ENCODE measurements at places on chromosomes 3 and 15.

DNA sequence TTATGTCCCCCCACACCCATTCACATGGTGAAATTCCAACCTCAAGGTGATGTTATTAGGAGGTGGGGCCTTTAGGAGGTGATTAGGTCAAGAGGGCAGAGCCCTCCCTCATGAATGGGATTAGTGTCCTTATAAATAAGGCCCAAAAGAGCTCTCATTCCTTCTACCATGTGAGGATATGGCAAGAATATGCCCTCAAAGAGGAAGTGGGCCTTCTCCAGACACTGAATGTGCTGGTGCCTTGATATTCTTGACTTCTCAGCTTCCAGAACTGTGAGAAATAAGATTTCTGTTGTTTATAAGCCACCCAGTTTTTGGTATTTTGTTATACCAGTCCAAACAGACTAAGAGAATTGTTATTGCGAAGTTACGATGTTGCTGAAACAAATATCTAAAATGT lies 94.4 kb downstream of the ANKRD28 start:
- DNase-seq, result no peak

- DNase-seq, result no peak
Measured at GRCh38 chr15:40500568-40501330, 30.0 kb downstream of the CHST14 start.

DNA sequence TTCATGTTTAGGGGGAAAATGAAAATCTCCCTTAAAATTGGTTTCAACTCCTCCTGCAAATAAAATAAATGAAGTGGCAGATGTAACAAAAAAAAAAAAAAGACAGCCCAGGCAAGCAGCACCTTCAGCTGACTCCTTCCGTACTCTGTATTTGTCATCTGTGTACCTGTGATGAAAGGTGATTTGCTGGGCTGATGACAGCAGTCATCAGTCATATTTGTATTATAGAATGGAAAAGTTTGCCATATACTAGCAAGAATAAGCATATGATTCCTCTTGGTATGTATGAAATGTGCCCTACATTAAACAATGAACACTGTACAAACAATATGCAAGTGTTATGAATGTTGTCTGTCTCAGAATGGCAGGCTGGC lies 44.1 kb upstream of the WWTR1 start:
- DNase-seq, result no peak

DNA sequence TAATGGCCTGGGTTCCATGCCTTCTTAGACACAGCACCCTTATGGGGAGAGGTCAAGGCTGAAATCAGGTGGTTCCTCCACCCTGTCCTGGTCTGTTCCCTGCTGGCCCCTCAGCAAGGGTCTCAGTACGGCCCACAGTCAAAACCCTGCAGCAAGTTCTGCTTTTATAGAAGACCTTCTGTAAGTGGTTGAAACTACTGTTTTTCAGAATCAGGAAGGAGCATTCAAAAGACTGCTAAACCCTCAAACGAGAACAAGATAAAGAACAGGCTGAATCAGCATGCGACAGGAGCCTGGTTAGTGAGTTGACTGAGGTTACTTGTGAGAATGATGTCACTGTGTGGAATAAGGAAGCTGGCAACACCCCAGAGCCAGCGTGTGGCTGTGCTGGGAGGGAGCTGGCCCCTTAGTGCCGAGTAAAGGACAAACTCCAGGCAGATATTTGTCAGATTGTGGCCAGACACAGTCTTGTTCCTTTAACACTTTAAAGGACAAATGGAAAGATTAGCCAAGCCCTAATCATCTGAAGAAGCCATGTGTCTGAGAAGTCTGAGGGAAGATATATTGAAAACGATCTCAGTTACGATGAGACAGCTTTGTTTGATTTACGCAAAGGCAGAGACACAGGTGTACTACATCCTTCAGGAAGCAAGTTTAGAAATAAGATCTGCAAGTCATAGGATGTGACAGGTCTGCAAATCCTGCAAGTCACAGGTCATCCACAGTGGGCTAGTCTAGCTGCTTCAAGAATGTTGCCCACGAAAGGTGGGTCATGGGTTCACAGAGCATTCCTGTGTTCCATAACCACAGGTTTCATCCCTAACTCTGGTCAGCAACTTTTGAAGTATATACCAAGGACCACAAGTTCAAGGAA lies 54.0 kb downstream of the B3GNT5 start:
- DNase-seq, result peak; percentile 20

DNA sequence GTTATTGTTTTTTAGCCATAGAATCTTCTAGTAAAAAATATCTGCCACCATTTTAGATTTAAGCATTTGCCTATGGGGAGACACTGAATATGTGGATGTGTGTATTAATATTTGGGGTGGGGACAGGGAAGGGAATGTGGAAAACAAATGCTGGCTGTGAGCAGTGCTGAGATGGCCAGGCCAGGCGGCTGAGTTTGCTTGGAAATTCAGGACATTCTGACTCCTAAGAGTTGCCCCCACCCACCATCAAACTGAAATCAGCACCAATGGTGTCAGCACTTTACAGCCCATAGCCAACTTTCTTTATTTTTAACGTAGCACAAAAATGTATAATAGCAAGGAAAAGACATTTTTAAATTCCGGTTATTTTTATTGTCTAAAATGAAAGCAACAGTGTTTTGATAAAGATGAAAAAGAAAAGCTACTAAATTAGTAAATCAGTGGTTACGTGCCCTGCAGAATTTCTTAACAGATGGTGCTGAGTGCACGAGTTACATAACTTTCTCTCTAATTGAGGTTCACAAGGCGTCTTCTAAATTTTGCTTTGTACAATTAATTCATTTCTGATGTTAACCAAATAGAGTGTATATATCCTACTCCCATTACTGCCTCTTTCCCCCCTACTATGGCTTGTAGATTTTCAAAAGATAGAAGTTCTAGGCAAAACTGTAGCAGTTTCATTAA lies 34.0 kb downstream of the B3GALNT1 start:
- no peak for DNase-seq

DNA sequence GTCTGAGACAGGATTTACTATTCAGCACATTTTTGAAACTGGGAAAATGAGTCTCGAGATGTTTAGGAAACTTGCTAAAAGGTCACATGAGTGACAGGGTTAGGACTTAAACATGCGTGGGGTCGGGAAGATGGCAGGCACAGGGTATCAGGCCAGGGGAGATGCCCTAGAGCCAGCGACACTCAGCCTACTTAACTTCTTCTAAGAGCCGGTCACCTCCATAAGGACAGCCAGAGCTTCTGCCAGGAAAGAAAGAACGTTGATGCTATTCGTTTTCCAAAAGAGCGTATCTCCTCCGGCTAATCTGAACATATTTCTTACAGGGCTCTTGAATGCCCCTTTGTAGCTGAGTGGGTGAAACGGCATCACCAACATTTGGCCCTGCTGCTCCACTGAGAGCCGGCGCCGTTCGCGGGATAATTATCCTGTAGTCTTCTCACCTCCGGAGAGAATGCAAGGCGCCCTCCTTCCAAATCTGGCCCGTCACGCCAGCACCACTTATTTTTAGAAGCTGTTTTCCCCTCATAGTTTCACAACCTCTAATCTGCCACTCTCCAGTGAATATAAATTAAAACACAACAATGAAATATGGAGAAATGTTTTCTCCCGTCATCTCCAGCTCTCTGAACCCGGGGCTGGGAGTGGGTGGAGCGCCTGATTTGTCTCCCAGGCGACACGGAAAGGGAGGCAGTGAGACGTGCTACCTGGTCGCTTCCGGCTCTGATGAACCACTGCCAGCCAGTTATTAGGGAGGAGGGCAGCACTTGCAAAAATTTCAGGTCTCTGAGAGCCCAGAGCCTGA lies 58.5 kb downstream of the LIPC start:
- no peak for DNase-seq

DNA sequence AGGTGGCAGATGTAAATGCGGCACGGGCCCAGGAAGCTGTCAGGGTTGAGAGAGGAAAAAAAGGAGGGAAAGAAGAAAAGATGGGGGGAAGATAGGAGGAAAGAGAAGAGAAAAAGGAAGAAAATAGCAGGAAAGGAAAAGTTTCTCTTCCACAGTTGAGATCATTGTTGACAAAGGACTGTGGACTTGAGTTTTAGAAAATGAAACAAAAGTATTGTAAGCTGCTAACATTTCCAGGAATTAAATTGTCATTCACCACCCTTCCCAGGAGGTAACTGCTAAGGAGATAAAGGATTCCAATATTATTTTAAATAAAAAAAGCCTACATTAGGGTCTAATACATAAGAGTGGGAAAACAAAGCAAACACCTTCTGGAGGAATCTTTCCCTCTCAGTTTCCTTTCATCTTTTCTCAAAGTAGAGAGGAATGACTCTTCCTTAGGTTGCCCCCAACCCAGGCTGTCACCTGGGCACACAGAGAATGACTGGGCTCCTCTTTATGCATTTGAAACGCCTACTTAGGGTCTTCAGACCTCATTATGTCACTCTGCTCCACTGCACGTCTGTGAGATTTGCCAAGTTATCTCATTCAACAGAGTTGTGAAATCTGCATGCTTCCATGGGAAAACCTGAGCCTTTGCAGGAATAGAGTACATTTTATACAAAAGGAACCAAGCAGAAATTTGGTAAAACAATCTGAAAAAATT lies 194.0 kb downstream of the TNIK start:
- no peak for DNase-seq

- no peak for DNase-seq
Measured at GRCh38 chr3:121545049-121545573, 677 bp downstream of the POLQ start.

GRCh38 chr3:140011086-140011485 lies 76.1 kb downstream of the CLSTN2 start:
- DNase-seq, result no peak

DNA sequence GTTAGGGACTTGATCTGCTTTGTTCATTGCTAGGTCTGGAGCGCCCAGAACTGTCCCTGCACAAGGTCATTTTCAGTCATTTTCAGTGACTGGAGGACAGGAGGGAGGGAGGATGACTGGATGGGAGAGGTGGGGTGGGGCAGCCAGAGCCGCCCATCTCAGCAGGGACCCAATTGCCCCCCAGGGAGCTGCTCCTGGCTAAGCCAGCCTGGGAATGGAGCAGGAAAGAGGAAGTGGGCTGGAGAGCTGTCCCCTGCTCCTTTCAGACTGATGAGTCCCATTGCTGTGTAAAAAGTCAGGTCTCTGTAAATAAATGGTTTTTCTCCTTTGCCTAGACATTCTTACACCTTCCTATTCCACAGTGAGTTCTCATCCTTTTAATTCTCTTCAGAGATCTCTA lies 98.4 kb upstream of the RAD18 start:
- DNase-seq, result no peak

DNA sequence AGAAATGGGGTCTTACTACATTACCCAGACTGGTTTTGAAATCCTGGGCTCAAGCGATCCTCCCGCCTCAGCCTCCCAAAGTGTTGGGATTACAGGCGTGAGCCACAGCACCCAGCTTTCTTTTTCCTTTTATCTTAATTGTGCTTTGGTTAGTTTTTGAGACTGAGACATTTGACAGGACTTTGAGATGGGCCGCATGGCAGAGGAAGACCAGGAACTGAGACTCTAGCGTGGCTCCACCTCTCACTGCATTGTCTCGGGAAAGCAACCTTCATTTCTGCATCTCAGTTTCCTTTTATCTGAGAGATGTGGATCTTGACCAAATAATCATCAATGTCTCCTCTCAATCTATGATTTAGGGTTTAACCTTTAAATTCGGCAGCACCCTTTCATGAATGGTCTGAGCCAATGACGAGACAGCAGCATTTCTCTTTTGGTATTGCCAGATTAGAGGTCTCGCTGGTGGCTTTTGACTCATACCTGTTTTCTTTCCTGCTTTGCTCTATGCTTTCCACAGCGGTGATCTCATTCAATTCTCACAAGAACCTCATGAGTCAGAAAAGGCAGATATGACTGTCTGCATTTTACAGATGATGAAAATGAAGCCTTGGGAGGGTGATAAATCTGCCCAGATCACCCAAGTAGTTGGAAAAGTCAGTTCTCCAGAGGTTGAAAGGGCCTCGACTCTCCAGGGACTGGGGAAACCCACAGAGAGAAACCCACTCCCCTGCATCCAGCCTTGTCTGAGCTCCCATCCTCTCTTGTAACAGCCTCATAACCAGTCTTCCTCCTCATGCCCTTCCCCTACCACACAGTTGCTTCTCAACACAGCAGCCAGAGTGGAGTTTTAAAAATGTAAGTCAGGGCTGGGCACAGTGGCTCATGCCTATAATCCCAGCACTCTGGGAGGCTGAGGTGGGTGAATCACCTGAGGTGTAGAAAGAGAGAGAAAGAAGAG lies 84.8 kb upstream of the FOXB1 start:
- no peak for DNase-seq

DNA sequence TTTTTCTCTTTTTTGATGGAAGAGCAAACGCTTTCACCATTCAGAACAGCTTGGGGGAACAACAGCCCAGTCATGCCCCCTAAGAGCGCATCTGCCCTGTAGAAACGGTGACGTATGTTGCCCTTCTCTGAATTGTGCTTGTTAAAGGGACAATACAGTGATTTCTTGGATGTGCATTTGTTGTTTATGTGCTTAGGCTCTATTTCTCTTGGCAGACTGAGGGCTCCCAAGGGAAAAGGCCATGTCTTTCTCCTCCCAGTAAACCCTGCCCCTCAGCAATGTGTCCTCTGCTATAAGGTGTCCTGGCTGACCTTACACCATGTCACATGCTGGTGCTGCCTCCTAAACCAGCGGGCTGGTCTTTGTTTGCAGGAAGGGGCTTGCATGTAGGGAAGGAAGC lies 346.1 kb downstream of the EPHB1 start:
- no peak for DNase-seq

DNA sequence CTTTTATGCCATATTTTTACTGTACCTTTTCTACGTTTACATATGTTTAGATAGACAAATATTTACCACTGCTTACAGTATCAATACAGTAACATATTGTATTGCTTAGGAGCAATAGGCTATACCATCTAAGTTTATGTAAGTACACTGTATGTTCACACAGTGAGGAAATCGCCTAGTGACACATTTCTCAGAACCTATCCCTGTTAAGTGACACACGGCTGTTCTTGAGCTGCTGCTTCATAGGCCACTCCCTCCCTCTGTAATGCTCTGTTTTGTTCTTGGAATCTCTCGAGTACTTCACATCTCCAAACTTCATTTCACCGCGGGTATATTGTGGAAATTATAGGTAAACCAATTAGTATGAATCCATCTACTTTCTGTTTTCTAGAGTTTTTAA lies 13.4 kb upstream of the SELENOT start:
- no peak for DNase-seq

DNA sequence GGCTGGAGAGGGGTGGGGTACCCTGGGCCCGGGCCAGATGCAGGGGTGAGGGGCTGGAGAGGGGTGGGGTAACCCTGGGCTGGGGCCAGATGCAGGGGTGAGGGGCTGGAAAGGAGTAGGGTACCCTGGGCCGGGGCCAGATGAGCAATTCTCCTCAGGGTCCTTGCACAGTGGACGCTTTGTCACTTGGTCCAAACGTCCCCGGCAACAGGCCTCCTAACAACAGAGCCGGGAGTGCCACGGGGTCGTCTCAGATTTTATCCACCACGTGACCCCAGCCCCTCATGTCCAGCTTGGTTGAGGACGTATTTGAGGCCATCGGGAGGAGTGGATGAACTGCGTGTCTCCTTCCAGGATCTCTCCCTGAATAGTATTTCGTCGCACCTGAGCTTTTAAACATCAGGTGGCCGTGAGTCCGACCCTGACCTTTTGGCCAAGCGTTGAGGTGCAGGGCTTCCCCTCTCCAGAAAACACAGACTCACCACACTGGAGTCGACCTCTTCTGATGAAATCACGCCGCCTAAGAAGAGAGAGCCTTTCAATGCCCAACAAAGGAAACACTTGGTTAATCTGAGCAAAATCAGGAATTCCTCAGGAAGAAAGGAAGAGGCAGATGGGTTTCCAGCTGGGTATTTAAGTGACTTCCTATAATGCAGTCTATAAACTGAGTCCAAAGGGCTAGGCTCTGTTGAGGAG lies 12.8 kb upstream of the LRRC15 start:
- DNase-seq, result no peak
